ENCODE measurements at places on chromosomes 13 and 19.

DNA sequence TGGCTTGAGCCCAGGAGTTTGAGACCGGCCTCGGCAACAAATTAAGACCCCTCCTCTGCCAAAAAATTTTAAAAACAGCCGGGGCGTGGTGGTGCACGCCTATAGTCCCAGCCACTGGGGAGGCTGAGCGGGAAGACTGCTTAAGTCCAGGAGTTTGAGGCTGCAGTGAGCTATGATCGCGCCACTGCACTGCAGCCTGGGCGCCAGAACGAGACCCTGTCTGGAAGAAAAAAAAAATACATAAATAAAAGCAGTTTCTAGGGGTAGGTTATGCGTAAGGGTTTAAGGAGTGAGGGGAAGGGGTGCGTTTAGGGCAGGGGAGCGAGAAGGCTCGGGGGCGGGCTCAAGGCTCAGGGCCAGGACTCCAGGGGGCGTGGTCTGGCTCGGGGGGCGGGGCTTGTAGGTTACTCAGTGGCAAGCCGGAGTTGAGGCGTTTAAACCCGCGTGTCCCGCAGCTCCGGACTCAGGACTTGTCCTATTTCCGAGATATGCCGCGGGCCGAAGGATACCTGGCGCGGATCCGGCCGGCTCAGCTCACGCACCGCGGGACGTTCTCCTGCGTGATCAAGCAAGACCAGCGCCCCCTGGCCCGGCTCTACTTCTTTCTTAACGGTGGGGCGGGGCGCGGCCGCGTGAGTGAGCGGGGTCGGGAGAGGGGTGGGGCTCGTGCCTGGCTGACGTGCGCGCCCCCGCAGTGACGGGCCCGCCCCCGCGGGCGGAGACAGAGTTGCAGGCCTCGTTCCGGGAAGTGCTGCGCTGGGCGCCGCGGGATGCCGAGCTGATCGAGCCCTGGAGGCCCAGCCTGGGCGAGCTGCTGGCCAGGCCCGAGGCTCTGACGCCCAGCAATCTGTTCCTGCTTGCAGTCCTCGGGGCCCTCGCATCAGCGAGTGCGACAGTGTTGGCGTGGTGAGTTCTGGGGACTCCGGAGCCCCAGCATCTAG, 10.7 kb downstream of the SPACA6 start:
- DNase-seq = peak; percentile 93

- DNase-seq = no peak
Observed at GRCh38 chr19:56974556-56975207, 134.2 kb upstream of the PEG3 start.

DNA sequence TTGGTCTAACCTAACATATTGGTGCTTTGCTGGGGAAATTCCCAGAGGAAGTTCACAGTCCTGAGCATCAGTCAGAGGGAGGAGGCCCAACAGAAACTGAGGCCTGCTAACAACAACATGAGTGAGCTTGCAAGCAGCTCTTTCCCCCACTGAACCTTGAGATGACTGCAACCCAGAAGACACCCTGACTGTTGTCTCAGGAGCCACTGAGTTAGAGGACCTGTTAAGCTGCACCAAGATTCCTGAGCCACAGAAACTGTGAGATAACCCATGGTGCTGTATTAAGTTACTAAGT, 193.2 kb upstream of the UBL3 start:
- DNase-seq = no peak

GRCh38 chr19:6925386-6925785, 38.0 kb downstream of the ADGRE1 start:
- no peak for DNase-seq

- no peak for DNase-seq
Observed at GRCh38 chr19:17488593-17489391, 18.5 kb downstream of the SLC27A1 start.

DNA sequence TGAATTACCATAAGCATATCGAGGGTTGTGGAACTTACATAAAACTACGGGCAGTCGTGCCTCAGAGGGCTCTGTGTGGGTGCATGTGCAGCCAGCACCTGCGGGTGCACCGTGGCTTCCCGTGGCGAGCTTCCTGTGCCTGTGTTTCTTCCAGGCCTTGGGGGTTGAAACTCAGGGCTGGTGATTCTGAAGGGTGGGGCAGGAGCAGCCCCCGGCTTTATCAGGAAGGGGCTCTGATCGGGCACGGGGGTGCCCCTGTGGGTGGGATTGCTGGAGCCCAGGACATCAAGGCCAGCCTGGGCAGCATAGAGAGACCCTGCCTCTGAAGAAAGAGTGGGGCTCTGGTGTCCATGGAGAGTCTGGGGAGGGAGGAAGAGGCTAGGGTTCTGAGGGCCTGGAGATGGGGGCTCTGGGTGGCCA, 11.1 kb downstream of the ATP4B start:
- no peak for DNase-seq

- DNase-seq = no peak
Observed at GRCh38 chr19:29062475-29063435, 150.2 kb downstream of the UQCRFS1 start.

DNA sequence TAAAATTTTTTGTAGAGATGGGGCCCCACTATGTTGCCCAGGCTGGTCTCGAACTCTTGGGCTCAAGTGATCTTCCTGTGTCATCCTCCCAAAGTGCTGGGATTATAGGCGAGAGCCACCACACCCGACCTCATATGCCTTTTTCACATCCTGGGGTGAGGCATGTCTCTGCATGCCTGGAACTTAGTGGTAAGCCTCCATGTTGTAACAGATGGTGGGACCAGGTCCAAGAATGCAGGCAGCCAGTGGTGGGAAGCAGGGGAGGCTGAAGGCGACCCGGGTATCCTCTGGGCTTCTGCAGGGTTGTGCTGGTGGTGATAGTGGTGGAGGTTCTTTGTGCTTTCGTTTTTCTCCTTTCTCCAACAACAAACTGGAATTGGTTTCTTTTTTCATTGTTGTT, 30.1 kb upstream of the CCDC124 start:
- DNase-seq = peak; percentile 18

- DNase-seq = peak; percentile 34
Observed at GRCh38 chr13:46297361-46297811, 85.7 kb downstream of the LRRC63 start.

DNA sequence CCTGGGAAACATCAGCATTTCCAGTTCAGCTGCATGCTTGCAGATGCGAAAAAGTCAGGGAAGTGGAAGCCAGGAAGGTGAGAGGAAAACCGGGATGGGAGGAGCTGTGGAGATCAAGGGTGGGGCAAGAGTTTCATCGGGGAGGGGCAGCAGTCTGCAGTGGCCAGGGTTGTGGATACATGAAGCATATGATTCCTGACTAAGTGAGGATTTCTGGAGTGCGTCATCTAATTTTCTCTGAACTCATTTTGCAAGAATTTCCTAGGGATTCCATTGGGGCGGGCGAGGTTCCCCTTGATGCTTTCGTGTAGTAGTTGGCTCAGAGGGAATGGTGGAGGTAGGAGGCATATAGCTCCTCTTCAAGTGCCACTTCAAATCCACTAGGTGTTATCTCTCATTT, 344.1 kb upstream of the TMTC4 start:
- DNase-seq = peak; percentile 53

- DNase-seq = no peak
Observed at GRCh38 chr13:99737481-99738245, 233.9 kb downstream of the ZIC5 start.

- DNase-seq = no peak
Observed at GRCh38 chr13:96992633-96993032, 1.6 kb downstream of the OXGR1 start.

DNA sequence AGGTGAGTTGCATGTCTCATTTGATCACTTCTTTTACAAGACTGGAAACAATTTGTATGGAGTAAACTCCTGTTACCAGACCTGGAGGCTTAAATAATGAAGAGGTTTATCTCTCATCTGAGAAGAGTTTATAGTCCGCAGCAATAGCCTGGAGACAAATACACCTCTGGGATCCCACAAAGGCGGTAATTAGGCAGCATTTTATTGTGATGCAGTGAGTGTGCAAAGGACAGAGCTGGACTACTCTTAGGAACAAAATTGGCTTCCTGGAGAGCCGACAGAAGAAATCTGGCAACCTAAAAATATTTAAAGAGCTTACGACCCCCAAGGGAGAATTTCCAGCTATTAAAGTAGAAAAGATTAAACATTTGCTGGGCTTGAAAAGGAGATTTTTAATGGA, 11.8 kb upstream of the KATNAL1 start:
- DNase-seq = no peak

DNA sequence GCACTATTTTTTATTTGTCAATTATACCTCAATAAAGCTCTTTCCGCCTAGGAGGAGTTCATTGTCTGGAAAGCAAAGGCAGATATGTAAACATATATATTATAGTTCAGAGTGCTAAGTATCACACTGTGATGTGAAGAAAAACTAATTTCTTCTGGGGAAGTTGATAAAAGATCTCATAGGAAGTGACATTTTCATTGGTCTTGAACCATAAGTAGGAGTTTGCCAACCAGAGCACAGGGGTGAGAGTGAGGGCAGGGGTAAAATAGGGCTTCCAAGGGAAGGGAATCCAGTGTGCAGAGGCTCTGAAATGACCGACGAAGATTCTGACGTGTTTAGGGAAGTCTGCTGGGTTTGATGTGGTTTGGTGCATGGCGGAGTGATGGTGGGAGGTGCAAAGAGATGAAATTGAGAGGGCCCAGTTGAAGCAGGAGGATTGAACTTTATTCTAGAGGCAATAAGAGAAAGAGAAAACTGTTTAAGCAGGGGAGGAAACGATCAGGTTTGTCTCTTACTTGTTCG, 780 bp upstream of the GTF2F2 start:
- DNase-seq = peak; percentile 48

GRCh38 chr19:10760273-10760944, 42.5 kb downstream of the DNM2 start:
- no peak for DNase-seq

DNA sequence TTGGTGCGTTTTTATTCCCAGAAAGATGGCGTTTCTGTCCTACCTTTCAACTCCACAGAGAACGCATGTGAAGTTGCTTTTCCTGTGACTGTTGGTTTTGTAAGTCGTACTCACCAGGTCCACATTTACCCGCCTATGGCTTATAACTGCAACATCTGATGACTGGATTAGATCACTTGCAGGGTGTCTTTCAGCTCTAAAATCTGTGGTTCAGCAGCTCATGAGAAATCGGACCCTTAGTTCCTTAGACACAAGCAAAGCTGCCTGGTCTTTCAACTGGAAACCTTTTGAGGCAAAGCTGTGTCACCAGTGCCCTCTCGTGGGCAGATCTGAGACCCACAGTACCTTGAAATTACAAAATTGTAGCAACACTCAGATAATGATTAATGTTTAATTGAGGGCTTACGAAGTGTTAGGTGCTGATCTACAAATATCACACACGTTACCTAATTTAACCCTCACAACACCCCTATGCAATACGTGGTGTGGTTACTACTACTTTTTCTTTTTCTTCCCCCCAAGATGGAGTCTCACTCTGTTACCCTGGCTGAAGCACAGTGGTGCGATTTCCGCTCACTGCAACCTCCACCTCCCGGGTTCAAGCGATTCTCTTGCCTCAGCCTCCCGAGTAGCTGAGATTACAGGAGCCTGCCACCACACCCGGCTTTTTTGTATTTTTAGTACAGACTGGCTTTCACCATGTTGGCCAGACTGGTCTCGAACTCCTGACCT, 65.4 kb downstream of the RUBCNL start:
- DNase-seq = peak; percentile 53

GRCh38 chr19:1373042-1373533, 10.6 kb upstream of the NDUFS7 start:
- DNase-seq = no peak

DNA sequence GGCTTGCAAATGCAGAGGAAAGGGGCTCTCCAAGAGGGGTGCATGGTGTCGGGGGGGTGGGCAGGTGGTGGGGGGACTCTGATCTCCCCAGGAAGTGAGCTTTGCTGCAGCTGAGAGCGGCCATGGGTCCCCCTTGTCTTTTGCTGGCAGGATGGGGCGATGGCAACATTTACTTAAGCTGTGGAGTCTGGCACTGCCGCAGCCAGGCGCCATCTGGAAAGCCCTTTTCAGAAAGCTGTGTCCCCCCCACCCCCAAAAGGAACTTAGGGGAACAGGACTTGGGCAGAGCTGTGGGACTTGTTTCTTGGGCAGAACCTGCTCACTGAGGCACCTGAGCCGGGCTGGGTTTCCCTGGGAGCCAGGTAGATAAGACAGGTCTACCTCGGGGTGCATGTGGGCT, 80.7 kb downstream of the ZNF536 start:
- no peak for DNase-seq

DNA sequence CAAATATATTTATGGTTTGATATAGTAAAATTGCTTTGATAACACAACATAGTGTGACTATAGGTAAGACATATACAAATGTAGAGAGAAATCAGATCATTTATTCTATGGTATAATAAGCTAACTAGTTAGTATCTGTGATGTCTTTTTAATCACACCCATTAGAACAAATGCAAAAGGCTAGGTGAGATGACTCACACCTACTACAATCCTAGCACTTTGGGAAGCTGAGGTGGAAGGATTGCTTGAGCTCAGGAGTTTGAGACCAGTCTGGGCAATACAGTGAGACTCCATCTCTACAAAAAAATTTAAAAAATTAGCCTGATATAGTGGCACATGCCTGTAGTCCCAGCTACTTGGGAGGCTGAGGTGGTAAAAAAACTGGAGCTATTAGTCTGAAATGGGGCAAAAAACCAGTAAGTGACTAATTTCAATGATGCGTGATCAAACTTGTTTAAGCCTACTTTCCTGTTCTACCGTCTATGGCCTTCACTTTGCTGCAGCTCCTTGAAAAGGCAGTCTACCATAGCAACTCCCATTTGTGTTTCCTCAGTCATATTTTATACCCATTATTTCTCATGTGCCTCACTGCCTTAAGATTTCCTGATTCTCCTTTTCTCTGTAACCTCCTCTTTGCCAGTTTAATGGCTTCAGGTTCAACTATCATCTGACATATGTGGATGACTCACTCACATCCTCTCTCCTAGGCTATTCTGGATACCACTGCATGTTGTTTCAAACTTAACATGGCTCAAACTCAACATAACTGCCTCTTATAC, 12.5 kb downstream of the ALG5 start:
- DNase-seq = no peak

- DNase-seq = peak; percentile 0
Observed at GRCh38 chr13:71864094-71864985, 2.7 kb downstream of the DACH1 start.

- no peak for DNase-seq
Observed at GRCh38 chr13:53012707-53013106, 15.9 kb upstream of the OLFM4 start.

GRCh38 chr19:54433697-54434096, 15.3 kb upstream of the LENG8 start:
- no peak for DNase-seq

- peak; percentile 66 for DNase-seq
Observed at GRCh38 chr19:13163609-13164342, 13.6 kb downstream of the IER2 start.

- peak; percentile 29 for DNase-seq
Observed at GRCh38 chr13:25881971-25882451, 169.8 kb downstream of the SHISA2 start.

Measured in brain microvascular endothelial cell (primary cell).